ENCODE measurements at places on chromosomes 4 and X.

GRCh38 chr4:155073852-155074251 lies 134.6 kb upstream of the NPY2R start:
- no peak for DNase-seq

DNA sequence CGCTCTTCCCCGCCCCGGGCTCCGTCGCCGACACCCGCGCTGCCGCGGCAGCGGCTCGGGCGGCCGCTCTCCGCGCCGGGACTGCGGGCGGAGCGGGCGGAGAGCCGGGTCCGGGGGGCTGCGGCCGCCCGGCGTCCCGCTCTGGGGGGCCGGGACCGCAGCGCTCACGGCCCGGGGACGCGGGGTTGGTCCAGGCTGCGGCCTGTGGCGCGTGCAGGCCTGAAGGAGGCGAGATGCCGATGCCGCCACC lies 492 bp downstream of the GALNT7 start:
- DNase-seq = no peak

- no peak for DNase-seq
Measured at GRCh38 chr4:14392378-14392777, 609.9 kb upstream of the CPEB2 start.

- DNase-seq = no peak
Measured at GRCh38 chr4:70634482-70634881, 5.9 kb downstream of the ENAM start.

GRCh38 chrX:12141511-12141910 lies 3.2 kb downstream of the FRMPD4 start:
- DNase-seq = no peak

- no peak for DNase-seq
Measured at GRCh38 chr4:55367084-55367722, 21.2 kb downstream of the SRD5A3 start.

DNA sequence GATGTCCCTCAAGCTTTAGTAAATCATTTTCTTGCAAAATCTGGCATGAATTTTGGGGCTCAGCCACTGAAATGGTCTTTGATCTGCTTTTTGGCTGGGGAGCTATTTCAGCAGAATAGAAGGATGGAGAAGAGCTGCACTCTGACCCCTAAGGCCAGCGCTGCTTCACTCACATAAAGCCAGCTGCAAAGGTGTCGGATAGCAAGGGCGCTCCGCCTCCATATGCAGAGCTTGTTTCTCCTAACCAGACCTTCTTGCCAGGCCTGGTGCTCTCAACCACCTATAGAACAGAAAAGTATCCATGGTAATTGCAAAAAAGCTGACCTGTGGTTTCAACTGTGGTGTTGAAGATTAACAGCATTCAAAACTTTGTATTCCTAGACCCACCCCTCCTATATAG lies 24.1 kb upstream of the COQ2 start:
- no peak for DNase-seq

- DNase-seq = no peak
Measured at GRCh38 chr4:71785959-71786358, 2.1 kb upstream of the GC start.

DNA sequence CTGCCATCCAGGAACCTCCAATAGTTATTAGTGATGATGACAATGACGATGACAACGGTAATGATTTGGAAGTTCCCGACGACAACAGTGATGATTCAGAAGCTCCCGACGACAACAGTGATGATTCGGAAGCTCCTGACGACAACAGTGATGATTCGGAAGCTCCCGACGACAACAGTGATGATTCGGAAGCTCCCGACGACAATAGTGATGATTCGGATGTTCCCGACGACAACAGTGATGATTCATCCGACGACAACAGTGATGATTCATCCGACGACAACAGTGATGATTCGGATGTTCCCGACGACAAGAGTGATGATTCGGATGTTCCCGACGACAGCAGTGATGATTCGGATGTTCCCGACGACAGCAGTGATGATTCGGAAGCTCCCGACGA lies 14.7 kb downstream of the CXCR3 start:
- DNase-seq = no peak

GRCh38 chr4:84792366-84793301 lies 173.9 kb downstream of the WDFY3 start:
- no peak for DNase-seq

DNA sequence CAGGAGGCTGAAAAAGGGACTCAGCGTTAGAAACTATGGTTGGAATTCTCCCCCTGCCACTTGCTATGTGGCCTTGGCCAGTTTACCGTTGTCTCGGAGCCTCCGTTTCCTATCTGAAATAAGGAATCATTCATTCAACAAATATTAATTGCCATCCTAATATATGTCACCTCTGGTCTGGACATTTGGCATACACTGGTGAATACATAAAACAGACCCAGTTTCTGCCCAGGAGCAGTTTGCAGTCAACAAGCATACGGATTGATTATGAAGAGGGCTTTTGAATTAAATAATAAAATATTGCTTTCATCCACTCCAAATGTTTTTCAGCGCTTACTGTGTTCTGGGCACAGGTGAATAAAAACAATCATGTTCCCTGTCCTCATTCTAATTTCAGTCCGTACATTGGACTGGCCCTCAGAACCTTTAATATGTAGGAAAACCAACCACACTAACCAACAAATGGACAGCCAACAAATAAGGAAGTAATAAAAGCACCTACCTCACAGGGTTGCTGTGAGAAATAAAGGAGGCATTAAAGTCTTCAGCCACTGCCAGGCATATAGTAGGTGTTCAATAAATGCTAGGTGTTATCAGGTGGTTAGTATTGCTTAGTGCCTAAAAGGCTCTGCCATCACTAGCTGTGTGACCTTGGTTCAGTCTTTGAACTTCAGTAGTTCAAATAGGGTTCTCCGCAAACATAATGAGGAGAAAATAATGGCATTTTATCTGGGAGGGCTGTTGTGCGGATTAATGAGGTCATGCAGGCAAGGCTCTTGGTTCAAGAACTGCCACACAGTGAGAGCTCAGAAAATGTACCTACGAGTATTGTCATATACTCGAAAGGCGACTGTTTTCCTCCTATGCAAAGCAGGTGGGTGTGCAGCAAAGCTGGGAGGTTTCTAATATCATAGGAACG lies 7.3 kb upstream of the GSX2 start:
- no peak for DNase-seq

DNA sequence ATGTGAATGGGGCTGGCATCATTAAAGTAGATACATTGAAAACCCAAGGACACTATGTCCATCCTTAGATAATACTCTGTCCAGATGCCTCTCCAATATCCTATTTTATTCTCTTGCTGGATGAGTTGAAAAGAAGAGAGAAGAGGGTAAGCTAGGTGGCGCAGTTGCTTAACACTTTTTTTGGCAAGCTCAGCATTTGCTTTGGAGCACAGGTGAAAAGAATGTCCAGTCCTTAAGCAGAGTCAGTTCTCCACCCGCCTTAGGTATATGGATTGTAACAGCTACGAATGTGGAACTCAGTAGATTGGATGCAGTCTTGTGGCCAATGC lies 208.4 kb downstream of the NWD2 start:
- DNase-seq = peak; percentile 10

- no peak for DNase-seq
Measured at GRCh38 chr4:18390655-18391353, 369.2 kb upstream of the LCORL start.

- no peak for DNase-seq
Measured at GRCh38 chr4:7763788-7764187, 175.9 kb downstream of the AFAP1 start.

DNA sequence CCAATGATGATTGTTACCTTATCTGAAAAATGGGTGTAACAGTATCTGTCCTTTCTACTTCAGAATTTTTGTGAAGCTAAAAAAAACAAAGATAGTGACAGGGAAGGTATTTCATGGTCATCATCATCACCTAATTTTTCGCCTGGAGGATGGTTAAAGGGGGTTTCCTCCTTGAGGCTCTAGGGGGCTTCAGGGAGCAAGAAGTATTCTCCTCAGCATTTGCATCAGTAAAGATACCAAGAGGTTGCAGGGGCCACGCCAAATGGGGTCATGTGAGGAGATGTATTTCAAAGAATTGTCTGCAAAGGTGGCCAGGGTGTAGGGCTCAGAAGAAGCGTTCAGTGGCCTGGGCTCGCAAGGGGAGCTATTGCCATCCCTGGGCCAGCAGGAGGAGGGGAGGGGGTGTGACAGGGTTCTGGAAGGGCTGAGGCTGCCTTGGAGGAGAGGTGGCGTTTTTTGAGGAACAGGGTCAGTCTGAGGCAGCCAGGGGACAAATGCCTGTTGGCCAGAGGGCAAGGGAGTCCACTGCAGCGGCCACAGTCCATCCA lies 7.3 kb upstream of the NSG1 start:
- no peak for DNase-seq

DNA sequence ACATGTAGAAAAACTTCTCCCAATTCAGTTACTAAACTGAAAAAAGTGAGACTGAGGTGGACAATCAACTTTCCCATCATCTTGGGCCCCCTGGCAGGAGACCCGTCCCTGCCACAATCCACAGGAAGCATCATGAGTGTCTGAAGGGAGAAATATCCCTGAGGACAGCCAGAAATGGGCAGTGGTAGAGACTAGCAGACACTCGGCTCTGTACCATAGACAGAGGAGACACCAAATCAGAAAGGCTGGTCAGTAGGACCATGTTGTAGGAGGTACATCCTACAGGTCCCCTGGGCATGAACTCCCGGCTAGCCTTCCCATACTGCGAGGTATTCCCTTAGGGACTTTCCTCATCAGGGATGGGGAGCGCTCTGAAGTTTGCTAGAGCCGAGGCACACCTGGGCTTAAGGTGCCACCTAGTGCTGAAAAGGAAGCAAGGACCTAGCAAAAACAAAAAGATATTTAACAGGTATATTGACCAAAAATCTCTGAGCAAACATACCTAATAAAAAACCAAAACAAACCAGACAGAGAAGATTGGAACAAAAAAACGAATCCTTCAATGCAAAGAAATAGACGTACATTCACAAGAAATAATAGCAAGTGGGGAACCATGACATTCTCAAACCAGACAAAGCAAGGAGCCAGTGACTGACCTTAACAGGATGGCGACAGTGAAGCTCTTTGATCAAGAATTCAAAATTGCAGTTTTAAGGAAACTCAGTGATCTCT lies 55.6 kb downstream of the HAUS3 start:
- no peak for DNase-seq

DNA sequence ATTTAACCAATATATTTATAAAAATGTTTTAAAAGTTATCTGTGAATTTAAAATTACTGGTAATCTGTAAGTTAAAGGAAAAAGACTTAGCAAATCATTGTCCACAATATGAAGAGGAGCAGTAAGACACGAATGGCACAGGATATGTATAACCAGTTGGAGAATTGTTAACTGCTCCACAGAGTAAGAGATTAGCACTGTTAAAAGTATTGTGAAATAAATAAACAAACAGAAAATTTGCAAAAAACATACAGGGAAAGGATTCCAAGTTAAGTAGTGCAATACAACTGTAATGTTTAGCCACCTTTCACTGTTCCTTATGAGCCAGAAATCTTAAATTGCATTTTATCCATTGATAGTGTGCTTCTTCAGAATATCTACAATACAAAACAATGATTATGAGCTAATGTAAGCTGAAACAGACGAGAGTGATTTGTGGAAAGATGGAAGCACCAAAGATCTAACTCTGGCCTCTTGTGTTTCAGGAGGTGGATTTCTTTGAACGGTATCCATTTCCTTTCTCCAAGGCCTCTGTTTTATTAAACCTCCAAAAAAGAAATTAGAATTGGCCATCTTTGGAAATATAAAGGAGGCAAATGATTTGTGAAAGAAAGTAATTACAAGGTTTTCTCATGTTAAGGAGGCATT lies 188.4 kb downstream of the UNC5C start:
- no peak for DNase-seq

- DNase-seq = no peak
Measured at GRCh38 chr4:80229128-80229527, 31.8 kb downstream of the PRDM8 start.

GRCh38 chr4:145936997-145937901 lies 1.4 kb downstream of the ZNF827 start:
- peak; percentile 34 for DNase-seq

- DNase-seq = no peak
Measured at GRCh38 chr4:121150003-121150402, 14.1 kb downstream of the TNIP3 start.
